ENCODE measurements at places on chromosomes 13 and 19. TPM values are rescaled to one million over a fixed set of nuclear protein-coding genes. Genes with fewer than 3 reads are reported as not detected.

GRCh38 chr19:898663-899062, 5.4 kb downstream of the RNU6-9 start:
- DNase-seq, result peak; percentile 43
- no peak overlapping the region for H3K4me3 ChIP-seq
- no peaks in the 10 kb centered on the region for H3K27me3 ChIP-seq
- peaks cover 19% of the 10 kb centered on the region for H3K4me1 ChIP-seq

- H3K27ac ChIP-seq, result no peak overlapping the region
- no peaks in the 10 kb centered on the region for H3K27me3 ChIP-seq
- no peak for DNase-seq
- H3K36me3 ChIP-seq, result peaks cover 21% of the 10 kb centered on the region
Measured at GRCh38 chr13:98823442-98823841, 71.0 kb upstream of the SLC15A1 start.

- peaks cover 6% of the 10 kb centered on the region for H3K27me3 ChIP-seq
- H3K36me3 ChIP-seq, result no peaks in the 10 kb centered on the region
- no peak overlapping the region for H3K27ac ChIP-seq
- DNase-seq, result no peak
Measured at GRCh38 chr13:46992383-46992952, 95.6 kb upstream of the HTR2A start.

The SIRT2 gene
- 19.6 TPM for total RNA-seq

The RFXANK gene
- total RNA-seq, result 48.4 TPM

Measured in activated naive CD4-positive, alpha-beta T cell treated with anti-CD3 and anti-CD28 coated beads for 36 hours (primary cell).